Testis (tissue), 5 donors: ENCODE measurements at places on chromosomes 11 and 22. TPM values are rescaled to one million over a fixed set of nuclear protein-coding genes. Genes with fewer than 3 reads are reported as not detected.

DNA sequence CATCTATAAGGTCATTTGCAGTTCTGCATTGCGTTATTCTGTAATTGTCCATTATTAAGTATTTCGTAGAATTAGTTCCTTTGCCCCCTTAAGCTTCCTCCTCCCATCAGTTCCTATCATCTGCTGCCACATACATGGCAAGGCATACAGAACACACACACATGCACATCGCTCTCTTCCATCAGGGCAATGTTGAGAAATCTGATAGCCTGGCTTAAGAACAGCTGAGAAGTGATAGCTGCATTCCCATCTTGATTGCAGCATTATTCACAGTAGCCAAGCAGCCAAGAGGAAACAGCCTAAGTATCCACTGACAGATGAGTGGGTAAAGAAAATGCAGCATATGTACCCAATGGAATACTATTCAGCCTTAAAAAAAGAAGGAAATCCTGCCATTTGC, 186.8 kb upstream of the CADM1 start:
- no peak for DNase-seq

- no peak for DNase-seq
Measured at GRCh38 chr22:31628362-31628761, 33.7 kb downstream of the PISD start.

GRCh38 chr11:130071211-130071712, 1.6 kb downstream of the APLP2 start:
- DNase-seq = no peak

- no peak for DNase-seq
Measured at GRCh38 chr11:27217948-27218420, 145.0 kb downstream of the CCDC34 start.

DNA sequence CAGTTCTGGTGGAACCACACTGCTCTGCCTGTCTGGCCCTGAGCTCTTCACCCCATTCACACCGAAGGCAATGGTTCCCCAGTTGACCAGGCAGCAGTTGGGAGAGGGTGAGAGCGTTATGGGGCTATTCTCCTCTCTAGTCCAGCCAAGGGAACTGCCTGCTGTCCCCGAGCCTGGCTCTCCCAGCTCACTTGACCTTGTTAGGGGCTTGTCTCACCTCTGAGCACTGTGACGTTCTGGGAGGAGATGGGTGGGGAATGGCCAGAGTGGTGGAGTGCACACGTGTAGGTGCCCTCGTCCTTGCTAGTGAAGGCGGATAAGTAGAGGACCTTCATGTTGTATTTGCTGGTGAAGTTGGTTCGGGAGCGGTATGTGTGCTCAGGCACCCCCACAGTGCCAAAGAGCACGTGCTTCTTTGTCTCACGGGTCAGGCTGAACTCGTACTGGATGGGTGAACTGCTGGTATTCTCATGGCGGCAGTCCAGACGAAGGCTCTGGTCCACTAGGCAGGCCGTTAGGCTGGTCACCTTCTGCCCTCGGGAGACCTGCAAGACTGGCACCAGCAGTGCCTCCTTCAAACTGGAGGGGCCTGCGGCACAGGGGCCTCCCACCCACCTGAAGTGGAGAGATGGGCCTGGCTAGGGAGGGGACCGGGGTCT, 3.0 kb downstream of the THY1 start:
- DNase-seq = no peak

DNA sequence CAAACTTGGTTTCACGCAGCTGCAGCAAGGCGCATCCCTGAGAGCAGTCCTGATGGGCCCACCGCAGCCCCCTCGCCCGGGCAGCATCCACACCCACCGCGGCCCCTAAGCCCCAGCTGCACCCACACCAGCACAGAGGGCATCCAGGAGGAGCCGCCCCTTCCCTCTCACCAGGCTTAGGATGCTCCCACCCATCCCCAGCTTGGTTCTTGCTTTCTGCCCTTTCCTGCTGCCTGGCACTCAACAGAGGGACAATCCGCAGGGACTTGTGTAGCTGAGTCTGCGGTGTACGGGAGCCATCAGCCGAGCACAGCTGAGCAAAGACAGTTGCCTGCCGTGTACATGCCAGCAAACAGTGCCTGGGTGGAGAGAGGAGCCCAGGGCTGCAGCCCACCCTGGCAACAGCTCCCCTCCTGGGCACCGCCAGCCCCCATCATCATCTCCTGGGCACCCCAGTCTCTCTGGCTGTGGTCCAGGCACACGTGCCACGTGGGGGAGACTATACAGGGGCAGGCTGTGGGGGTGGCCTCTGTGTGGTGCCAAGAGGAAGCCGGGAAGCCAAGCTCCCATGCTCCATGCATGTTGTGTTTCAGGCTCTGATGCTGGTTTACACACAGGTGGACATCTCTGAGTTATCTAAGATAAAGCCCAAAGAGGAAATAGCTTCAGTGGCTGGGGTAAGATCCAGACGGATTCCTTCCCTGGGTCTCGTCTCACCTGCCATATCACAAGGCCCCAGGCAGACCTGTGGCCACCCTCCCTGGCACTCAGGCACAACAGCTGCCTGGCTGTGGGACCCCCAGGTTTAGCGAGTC, 36.0 kb upstream of the GNB1L start:
- no peak for DNase-seq

GRCh38 chr11:115695677-115696364, 191.6 kb upstream of the CADM1 start:
- DNase-seq = no peak

GRCh38 chr22:50058906-50059880, 1.1 kb upstream of the TTLL8 start:
- DNase-seq = no peak

DNA sequence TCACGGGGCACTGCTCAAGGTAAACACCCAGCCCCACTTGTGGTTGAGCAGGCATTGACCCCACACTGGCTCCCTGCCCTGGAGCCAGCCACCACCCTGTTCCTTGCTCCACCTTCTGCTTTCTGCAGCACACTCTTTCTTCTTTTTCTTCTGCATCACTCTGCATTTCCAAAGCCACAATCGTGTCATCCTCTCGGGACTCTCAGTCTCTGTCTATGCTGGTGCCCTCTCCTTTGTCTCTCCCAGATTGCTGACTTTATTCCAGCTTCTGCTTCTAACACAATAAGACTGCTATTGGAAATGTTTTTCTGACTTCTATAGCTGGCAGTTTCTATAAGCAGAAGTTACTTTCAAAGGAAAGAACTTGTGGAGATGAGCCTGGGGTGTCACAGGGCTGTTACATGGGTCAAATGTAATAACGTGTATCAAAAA, 14.4 kb downstream of the GRAP2 start:
- DNase-seq = no peak

DNA sequence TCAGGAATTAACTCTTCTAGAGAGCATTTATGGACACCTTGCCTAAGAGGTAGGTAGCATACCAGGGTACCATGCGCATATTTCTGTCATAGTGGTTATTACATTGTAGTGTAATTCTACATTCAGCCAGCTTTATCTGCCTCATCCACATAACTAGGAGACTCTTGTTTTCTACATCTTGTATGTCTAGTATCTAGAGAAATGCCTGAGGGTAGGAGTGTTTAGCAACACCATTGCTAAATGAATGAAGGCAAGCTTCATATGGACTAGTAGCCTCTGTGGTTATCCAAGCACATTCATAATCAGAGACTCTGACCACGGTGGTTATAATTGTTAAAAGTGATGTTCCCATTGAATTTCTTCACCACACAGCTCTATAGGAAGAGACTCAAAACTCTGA, 107.9 kb downstream of the NTM start:
- no peak for DNase-seq

- DNase-seq = no peak
Measured at GRCh38 chr11:113528982-113529381, 53.8 kb upstream of the DRD2 start.

- no peak for DNase-seq
Measured at GRCh38 chr11:1650034-1650917, 20.7 kb downstream of the KRTAP5-5 start.

- DNase-seq = no peak
Measured at GRCh38 chr22:48021991-48022401, 1259.5 kb downstream of the TBC1D22A start.

Gene POLD3
- polyA plus RNA-seq = 36.3 TPM

Gene JAM3
- polyA plus RNA-seq = 81.0 TPM

Gene MFNG
- polyA plus RNA-seq = 7.5 TPM

Gene SIK2
- polyA plus RNA-seq = 9.8 TPM

Gene TMEM41B
- 24.2 TPM for polyA plus RNA-seq

Gene KRTAP5-8
- polyA plus RNA-seq = not detected
